WTC11 (cell line): ENCODE measurements at places on chromosomes 2 and 18. TPM values are rescaled to one million over a fixed set of nuclear protein-coding genes. Genes with fewer than 3 reads are reported as not detected.

The ERICH2 gene
- total RNA-seq: 1.1 to 1.6 TPM (median 1.1 TPM) in 3 replicates

The EFR3B gene
- total RNA-seq: 8.9 to 10.1 TPM (median 9.7 TPM) in 3 replicates

The ST6GAL2 gene
- total RNA-seq: 7.5 to 11.0 TPM (median 8.6 TPM) in 3 replicates

GRCh38 chr2:240930631-240931318, 24.6 kb downstream of the CROCC2 start:
- no peak for DNase-seq

GRCh38 chr2:179393481-179393880, 128.8 kb upstream of the SESTD1 start:
- no peak for DNase-seq

The LOXHD1 gene
- 0.35 to 0.64 TPM (median 0.57 TPM) in 3 replicates for total RNA-seq

DNA sequence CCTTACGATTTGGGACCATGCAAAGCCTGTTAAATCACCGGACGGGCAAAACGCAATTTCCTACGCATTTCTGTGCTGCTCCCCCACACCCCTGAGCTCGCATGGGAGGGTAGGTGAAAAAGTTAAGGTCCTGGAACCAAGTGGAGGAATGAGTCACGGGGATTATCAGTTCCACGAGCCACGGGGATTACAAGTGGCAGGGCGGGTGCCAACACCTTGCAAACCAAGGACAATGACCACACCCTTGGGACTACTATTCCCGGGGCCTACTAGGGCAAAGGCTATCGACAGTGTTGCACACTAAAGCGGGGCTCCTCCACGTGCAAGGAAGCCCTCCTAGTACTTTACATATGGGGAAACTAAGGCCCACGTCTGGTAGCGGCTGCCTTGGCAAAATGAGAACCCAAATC, 447 bp downstream of the RETSAT start:
- DNase-seq: no peak

The FIGN gene
- total RNA-seq: 19.4 to 23.8 TPM (median 23.1 TPM) in 3 replicates

The CBLN2 gene
- total RNA-seq: not detected in 3 replicates

The STARD6 gene
- 0.23 TPM in 1 of 3 replicates, not detected in the others for total RNA-seq

The HMSD gene
- 3.0 to 8.1 TPM (median 6.1 TPM) in 3 replicates for total RNA-seq
